ENCODE measurements at places on chromosomes 7 and 10.

GRCh38 chr10:104581884-104582601, 59.0 kb upstream of the SORCS3 start:
- DNase-seq = no peak

- no peak for DNase-seq
Observed at GRCh38 chr10:130429809-130430208, 293.6 kb downstream of the GLRX3 start.

GRCh38 chr10:109593682-109594081, 329.6 kb downstream of the XPNPEP1 start:
- no peak for DNase-seq

DNA sequence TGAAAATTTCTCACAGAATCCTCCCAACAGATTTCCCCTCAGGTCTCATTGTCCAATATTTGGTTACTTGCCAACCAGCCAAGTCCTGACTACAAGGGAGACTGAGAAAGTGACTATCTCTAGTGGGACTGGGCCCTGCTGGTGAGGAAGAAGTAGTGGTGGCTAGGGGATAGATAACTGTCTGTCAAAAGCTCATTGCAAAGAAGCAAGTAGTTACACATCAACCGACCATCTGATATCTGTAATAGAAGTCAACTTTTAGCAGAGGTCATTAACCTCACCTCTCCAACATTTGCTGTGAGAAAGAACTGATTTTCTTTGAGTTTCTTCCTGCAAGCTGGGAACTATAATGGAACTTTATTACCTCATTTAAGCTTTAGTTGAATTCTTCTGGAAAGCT, 15.2 kb downstream of the STAMBPL1 start:
- DNase-seq = no peak

DNA sequence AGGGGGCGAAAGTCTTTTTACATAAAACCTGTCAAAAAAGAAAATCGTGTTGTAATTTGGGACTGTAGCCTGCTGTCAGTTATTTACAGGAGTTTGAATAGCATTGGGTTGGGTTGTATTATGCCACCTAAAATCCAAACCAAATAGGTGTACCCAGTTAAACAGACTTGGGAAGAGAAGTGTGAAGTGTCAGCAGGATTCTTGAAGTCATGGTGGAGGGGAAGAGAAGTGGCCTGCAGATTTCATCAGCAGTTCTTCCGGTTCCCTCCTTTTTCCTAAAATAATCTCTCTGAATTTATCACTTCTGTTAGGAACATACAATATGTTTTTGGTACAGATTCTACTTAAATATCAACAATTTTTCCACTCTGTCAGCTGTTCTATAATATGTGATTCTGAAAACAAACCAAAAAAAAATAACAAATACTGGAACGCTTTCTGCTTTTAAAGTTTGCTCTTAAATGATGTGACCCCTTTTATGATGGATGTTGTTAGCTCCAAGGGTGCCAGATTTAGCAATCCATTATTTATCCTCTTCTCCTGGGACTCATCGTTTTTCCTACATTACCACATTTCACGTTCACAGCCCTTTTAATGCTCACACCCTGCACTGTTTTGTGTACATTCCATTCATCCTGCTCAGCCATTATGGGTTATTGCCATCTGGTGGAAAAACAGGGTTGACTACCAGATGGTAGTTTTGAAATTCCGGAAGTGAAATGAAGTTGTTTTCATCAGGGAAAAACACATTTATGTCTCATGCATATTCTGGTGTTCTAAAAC, 18.7 kb upstream of the ARHGAP12 start:
- DNase-seq = no peak

- no peak for DNase-seq
Observed at GRCh38 chr10:82643601-82644000, 768.6 kb downstream of the NRG3 start.

DNA sequence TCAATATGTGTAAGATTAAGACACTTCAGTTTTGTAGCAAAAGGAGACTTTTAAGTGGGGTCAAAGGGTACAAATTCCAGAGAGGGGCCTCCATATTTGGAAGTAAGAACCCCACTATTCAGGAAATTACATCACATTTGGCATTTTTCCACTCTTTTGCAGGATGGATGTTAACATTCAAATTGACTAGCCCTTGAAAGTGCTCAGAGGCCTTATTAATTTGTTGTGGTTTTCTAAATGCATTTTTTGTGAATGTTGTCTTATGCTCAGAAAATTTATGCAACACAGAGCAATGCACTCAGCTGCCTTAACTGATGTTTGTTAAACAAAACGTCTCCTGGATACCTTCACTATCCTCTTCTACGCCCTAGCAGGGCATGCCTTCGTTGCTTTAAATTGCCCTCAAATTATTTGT, 50.9 kb upstream of the PDLIM1 start:
- DNase-seq = no peak
